ENCODE measurements at places on chromosomes 16 and 17.

DNA sequence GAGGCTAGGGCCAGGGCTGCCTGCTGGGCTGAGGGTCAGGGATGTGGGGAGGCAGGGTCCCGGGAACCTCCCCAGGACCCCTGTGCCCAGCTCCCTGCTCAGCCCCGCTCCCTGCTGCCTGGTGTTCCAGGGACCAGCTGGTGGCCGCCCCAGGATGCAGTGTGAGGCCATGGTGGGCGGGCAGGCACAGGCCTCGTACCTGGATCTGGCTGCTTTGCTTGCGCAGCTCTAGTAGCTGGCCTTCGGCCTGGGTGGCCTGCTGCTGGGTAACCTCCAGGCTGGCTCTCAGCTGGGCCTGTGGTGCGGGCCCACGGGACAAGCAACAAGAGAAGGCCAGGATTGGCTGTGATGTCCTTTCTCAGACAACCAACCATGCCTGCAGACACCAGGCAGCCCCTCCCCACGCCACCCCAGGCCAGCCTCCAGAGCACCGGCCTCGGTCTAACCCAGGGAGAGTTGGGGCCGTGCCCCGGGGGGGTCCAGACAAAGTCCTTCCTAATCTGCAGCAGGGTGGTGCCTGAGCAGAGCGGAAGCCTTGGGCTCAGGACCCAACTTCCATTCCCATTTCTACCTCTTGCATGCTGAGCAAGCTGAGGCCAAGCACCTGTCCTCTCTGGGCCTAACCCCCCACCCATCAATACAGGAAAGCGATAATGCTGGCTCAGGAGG, 4.1 kb downstream of the TRIM65 start:
- no peak for DNase-seq

GRCh38 chr17:35969558-35970380, 11.5 kb downstream of the CCL16 start:
- peak; percentile 77 for DNase-seq

- DNase-seq: no peak
These were observed 42.0 kb upstream of the NFAT5 start for GRCh38 chr16:69523566-69524305.

GRCh38 chr16:48829336-48830310, 219.6 kb upstream of the N4BP1 start:
- no peak for DNase-seq

DNA sequence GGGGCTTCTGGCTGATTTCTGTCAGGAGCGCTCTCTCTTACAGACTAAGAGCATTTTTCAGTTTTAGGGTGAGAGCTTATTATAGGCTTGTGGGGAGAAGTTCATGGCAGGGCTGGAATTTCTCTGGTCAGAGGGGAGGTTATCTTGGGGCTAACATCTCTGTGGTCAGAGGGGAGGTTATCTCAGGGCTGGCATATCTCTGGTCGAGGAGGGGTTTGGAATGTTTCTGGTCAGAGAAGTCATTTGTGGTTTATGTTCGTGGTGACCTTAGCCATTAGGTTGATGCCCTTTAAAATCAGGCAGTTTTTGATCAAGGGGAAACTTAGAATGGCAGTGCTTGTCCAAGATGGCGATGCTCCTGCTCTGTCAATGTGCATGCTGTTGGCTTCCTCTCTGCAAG, 10.8 kb upstream of the USP31 start:
- DNase-seq: no peak

DNA sequence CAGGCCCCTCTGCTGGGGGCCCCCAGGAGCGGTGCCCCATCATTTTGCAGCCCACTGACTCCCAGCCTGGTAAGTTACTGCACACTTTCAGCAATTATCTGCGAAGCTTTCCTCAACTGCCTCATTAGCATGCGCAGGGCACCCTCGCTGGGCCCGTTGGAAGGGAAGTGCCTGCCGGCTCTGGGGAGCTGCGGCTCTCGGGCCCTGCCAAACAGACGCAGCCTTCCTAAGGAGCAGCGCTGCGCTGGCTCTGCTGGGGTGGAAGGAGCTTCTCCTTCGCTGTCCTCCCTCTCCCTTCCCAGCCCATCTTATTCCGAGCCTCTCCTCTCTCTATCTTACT, 71.0 kb downstream of the RBBP6 start:
- no peak for DNase-seq

DNA sequence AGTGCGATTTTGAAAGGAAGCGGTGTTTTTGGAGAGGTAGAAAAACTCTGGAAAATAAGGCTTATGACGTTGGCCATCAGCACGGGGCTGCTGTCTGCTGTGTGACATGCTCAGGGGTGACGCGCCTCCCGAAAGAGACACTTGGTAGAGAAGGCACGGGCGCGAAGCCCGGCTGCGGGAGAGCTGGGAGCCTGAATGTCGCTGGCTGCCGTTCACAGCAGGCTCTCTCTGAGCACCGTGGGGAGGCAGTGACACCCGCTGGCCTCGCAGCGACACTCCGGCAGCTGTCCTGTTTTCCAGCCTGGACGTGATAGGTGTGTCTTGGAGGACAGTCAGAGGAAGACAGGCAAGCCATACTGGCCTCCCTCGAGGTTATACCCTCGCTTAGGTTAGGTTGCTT, 759.1 kb upstream of the RBFOX1 start:
- DNase-seq: no peak

DNA sequence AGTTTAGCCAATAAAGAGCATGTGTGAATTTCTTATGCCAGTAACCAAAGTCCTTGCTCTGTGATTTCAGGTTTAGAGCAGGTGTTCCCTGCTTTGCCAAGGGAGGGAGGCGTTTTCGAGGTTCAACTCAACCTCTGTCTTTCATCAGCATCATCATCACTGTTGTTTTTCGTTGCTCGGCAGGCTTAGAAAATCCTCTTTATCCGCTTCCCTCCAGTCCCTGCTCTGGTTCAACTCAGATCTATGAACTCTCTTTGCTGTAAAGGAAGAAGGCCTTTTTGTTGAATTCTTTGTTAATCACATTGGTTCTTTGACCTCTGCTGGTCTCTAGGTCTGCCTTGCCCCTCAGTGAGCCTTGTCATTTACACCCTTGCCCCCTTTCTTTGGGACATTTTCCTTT, 243.9 kb upstream of the RBFOX1 start:
- no peak for DNase-seq

DNA sequence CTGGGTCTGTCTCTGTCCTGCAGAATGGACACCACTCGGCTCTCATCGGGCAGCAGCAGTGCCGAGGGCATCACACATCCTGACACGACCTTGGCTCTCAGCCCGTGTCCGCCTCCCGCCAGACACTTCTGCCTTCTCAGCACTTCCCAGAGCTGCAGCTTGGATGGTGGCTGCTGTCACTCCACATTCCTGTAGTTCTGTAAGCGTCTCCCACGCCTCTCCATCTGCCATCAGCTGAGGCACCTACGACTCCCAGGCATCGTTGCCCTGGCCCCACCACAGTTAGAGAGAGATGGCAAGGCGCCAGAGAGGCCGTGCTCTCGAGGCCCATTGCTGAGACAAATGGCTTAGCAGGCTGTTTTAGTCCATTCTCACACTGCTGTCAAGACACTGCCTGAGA, 195.9 kb upstream of the CHMP6 start:
- DNase-seq: no peak

GRCh38 chr16:62059527-62059926, 23.3 kb upstream of the CDH8 start:
- DNase-seq: no peak

DNA sequence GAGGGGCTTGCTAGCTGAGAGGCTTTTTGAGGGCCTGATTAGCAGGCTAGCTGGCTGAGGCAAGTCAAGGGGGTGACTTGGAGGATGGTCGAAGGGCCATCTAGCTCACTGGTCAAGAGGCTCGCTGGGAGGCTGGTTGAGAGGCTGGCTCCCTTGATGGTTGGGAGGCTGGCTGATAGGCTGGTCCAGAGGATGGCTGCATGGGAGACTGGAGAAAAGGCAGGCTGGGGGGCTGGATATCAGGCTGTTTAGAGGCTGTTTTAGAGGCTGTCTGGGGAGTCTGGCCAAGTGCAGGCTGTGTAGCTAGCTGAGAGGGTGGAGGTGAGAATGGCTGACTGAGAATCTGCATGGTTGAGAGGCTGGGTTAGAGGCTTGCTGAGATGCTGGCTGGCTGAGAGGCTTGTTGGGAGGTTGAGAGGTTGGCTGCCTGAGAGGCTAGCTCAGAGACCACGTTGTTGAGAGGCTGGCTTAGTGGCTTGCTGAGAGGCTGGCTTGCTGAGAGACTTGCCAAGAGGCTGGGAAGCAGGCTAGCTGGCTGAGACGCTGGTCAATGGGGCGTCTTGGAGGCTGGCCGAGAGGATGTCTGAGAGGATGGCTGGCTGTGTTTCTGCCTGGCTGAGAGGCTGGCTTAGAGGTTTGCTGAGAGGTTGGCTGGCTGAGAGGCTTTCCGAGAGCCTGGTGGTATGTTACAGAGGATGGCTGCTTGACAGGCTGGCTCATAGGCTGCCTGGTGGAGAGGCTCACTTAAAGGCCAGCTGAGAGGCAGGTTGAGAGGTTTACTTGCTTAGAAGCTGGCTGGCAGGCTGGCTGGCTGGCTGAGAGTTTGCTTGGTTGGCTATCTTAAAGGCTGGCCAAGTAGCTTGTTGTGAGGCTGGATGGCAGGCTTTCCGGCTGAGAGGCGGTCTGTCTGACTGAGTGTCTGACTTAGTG, 36.6 kb upstream of the ACSM2B start:
- DNase-seq: no peak

DNA sequence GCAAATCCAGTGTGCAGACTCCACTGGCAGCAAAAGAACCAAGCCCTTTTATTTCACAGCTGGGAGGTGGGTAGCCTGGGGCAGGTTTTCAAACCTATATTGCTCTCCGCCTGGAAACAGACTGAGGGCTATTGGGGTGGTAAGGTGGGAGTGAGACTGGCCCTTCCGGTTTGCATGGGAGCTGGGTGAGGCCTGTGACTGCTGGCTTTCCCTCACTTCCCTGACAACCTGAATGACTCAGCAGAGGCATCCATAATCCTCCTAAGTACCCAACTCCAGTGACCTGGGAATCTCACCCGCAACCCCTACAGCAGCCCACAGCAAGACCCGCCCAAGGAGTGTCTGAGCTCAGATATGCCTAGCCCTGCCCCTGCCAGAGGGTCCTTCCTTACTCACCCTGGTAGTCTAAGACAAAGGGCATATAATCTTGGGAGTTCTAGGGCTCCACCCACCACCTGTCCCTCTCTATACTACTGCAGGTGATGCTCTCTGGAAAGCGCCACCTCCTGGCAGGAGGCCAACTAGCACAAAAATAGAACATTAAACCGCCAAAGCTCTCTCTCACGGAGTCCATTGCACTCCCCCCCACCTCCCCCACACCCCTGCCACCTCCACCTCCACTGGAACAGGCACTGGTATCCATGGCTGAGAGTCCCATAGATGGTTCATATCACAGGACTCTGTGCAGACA, 602.0 kb upstream of the C16orf82 start:
- DNase-seq: no peak

DNA sequence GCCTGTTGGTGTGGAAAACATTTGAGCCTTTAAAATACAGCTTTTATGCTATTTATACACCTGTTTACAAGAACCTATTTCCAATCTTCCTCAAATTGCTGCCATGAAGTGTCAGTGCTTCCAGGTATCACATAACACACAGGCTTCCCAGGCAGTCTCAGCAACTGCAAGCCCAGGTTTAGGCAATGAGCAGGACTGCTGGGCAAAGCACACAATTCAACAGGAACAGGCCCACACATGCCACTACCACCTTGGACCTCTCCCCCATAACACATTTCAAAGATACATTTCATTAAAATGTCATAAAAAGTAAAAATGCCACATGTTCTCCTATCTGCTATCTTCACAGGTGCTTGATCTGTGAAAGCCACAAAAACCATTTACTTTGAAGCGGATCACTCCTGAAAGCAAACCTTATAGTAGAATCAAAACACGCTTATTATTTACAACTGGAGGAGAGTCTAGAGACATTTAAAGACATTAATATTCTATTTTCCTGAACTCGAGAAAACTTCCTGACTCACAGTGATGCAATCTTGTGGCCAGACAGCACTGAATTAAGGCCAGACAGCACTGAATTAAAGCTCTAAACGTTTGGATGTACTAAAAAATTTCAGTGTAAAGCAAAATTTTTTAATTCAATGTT, 31.5 kb downstream of the ANKFY1 start:
- peak; percentile 8 for DNase-seq

DNA sequence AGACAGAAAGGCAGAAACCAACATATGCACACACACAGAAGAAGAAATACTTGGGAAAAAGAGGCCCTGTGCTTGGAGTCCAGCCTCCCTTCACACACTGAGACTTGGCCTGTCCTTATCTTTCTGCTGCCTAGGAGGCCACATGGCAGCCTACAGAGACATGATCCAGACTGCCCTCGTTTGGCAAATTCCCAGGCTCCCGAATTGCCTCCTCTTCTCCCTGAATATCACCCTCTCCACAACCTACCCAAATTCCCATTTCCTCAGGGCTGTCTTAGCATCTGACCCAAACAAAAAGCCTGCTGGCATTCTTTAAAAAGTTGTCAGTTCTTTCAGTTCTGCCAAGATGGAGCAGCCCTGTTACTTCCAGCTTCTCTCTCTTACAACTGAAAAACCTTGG, 59.8 kb downstream of the DNAH17 start:
- DNase-seq: no peak

- DNase-seq: no peak
These were observed 29.5 kb downstream of the SMURF2 start for GRCh38 chr17:64632606-64633005.

GRCh38 chr16:85451641-85452363, 161.3 kb upstream of the GSE1 start:
- DNase-seq: no peak

- DNase-seq: peak; percentile 25
These were observed 44.2 kb downstream of the WDR45B start for GRCh38 chr17:82603981-82604448.

- no peak for DNase-seq
These were observed 8.7 kb downstream of the GSE1 start for GRCh38 chr16:85621698-85622428.

GRCh38 chr17:77422104-77422747, 281.5 kb downstream of the SEC14L1 start:
- DNase-seq: no peak

DNA sequence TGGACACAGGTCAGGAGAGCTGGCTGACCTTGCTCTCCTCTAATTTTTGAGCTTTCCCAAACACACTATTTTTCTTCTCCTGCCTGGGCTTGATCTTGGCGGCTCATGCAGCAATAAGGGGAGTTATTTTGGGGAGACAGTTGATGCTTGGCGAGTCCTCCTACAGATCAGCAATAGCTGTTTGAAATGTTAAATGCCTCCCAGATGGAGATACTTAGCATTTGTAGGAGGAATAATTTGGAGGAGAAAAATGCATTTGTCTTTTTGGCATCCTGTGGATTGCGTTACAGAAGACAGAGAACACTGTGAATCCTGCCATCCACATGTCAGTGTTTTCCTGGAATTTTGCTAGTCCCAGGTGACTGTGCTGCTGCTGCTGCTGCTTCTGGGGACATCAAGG, 328.0 kb upstream of the XYLT1 start:
- no peak for DNase-seq

DNA sequence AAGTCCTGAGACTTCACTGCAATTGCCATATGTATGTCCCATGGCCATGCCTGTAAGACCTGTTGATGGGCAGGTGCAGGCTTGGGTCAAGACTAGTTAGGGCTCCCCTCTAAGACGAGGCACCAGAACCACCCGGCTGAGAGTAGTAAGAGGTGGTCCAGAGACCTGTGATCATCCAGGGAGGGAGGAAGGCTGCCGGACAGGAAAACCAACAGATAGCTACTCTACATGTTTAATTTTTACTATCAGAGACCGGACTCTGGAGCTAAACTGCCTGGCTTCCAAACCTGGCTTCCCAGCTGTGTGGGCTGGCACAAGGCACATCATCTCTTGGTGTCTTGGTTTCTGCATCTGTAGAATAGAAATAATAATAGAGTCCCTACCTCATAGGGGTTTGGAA, 73.0 kb downstream of the ERCC4 start:
- no peak for DNase-seq

Data from CD4-positive, alpha-beta T cell treated with Interleukin-21 for 1 hour (primary cell).